ENCODE measurements at places on chromosomes 6 and 20. TPM values are rescaled to one million over a fixed set of nuclear protein-coding genes. Genes with fewer than 3 reads are reported as not detected.

GRCh38 chr20:18986146-18986830 is 172.7 kb downstream of the SCP2D1 start:
- H3K36me3 ChIP-seq: no peaks in the 10 kb centered on the region
- no peak overlapping the region for H3K27ac ChIP-seq
- H3K4me3 ChIP-seq: no peak overlapping the region
- no peaks in the 10 kb centered on the region for H3K4me1 ChIP-seq

Gene WFDC12
- not detected for total RNA-seq

Gene RCAN2
- 3.4 TPM for total RNA-seq

DNA sequence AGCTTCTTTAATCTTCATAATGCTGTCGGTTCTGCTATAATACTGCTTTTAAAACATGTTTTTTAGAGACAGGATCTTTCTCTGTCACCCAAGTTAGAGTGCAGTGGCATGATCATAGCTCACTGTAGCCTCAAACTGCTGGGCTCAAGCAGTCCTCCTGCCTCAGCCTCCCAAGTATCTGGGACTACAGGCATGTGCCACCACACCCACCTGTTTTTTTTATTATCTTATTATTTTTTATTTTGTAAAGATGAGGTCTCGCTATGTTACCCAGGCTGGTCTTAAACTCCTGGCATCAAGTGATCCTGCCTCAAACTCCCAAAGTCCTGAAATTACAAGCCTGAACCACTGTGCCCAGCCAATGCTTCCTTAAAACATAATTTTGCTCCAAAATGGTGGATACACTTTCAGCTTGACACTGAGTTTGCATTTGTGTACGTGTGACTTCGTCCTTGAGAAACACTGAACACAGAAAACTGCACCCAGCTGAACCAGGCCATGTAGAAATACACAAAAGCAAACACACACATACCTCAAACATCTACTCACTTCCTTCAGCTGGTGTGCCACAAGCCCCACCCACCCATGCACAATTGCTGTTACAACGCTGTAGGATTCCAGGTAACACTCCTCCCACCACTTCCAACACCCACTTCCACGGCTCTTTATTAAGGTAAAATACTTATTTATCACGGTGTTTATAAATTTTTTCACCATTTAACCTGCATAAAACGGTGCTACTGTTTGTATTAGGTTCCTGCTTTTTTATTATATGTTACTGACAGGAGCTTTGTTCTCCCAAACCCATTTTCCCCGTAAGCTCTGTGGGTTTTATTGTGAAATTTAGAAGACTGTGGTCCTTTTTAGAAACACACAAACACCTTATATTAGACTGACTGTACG is 109.1 kb downstream of the TSHZ2 start:
- no peak overlapping the region for H3K4me3 ChIP-seq
- peaks cover 4% of the 10 kb centered on the region for H3K4me1 ChIP-seq
- no peak overlapping the region for H3K27ac ChIP-seq
- peaks cover 4% of the 10 kb centered on the region for H3K27me3 ChIP-seq
- no peak for DNase-seq

DNA sequence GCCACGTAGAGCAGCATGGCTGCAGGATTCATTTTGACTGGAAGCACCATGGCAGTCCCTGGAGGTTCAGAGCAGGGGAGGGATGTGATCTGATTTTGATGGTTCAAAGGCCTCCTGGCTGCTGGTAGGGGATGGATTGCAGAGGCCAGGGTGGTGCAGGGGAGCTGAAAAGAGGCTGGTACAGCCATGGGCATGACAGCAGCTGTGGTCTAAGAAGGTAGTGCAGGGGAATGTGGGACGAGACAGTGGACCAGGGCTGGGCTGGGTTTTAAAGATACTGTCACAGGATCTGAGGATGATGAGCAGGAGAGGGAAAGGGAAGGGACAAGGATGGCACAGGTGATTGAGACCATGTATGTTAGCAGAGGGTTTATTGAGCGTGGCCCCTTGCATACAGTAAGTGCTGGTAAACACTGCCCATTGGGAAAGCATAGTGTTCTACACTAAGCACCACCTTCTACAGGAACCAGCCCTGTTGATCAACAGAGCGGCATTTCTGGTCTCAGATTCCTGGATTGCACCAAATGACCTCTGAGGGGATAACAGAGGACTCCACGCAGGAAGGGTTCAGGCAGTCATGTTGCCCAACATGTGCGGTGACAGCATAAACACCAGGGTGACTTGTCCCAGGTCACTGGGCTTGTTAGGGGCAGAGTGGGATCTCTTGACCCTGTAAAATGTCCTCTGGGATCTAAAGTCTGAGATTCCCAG is 14.5 kb upstream of the SIRPA start:
- peaks cover 7% of the 10 kb centered on the region for H3K4me1 ChIP-seq
- H3K27ac ChIP-seq: no peak overlapping the region
- no peak for DNase-seq
- H3K36me3 ChIP-seq: no peaks in the 10 kb centered on the region
- no peak overlapping the region for H3K4me3 ChIP-seq

DNA sequence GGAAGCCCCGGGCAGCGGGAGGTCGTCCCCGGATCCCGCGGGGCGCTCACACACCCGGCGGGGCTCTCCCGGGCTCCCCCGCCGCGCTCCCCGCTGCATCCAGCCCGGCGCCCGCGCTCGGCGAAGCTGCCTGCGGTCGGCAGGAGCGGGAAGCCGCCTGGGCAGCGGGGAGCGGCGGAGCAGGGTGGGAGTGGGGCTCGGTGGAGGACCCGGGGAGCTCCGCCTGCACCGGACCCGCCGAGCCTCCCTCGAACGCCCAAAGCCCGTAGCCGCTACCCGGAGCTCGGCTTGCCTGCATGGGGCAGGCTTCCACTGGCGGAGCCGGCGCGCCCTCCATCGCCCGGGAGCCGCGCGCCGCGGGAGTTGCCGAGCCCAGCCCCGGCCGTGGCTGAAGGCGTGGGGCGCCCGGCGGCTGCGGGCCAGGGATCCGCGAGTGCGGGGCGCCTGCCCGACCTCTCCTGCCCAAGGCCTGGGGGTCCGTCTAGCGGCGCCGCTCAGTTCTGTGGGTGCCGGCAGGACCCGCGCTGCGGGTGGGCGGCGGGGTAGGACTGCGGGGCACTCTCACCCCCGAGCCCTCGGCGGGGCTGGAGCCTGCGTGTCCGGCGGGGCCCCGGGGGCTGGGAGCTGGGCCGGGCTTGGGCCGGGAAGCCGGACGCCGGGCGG is 671 bp downstream of the CDH4 start:
- H3K36me3 ChIP-seq: no peaks in the 10 kb centered on the region
- peaks cover 48% of the 10 kb centered on the region for H3K27me3 ChIP-seq
- no peak overlapping the region for H3K27ac ChIP-seq
- H3K4me1 ChIP-seq: no peaks in the 10 kb centered on the region
- no peak overlapping the region for H3K4me3 ChIP-seq

Gene KIAA0408
- total RNA-seq: 25.6 TPM

DNA sequence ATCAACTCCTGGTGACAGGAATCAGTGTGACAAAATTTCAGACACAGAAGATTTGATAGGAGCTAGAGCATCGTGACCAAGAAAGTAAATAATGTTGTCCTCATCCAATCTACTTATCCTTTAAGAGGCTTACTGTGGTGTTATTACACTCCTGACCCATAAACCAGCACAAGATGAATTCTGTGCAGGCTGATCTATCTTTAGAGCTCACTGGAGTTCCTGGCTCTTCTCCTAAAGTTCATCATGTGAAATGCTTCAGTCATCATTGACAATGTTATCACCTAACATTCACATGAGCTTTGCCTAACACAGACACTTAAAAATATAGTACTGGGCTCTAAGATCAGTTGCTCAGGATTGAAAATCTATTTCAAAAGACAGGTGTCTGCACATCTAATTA is 271.0 kb upstream of the HSF2 start:
- H3K27me3 ChIP-seq: no peaks in the 10 kb centered on the region
- H3K27ac ChIP-seq: no peak overlapping the region
- no peaks in the 10 kb centered on the region for H3K36me3 ChIP-seq

DNA sequence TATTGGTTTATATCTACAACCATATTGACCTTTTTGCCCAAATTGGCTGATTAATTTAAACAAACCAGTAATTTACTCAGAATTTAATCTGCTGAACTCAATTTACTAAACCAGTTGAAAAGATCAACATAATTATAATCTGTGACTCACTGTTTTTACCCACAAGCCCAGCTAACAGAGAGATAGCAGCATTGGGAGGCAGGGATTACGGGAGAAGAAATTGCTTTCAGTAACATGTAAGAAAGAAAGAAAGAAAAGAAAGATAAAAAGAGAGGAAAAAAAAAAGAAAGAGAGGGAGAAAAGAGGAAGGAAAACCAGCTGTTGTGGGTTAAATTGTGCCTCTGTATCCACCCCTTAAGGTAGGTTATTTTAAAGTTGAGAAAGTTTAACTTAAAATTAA is 13.3 kb upstream of the RHAG start:
- no peaks in the 10 kb centered on the region for H3K4me1 ChIP-seq
- H3K4me3 ChIP-seq: no peak overlapping the region
- H3K27ac ChIP-seq: no peak overlapping the region
- no peaks in the 10 kb centered on the region for H3K27me3 ChIP-seq
- H3K36me3 ChIP-seq: no peaks in the 10 kb centered on the region

- H3K36me3 ChIP-seq: no peaks in the 10 kb centered on the region
- no peak overlapping the region for H3K27ac ChIP-seq
- H3K27me3 ChIP-seq: peaks cover 28% of the 10 kb centered on the region
- H3K4me3 ChIP-seq: no peak overlapping the region
- no peaks in the 10 kb centered on the region for H3K4me1 ChIP-seq
- no peak for DNase-seq
These were observed 108.5 kb downstream of the UNC5CL start for GRCh38 chr6:40930555-40930954.

Gene SENP6
- total RNA-seq: 80.4 TPM

Gene MTFR2
- 31.8 TPM for total RNA-seq

GRCh38 chr20:7897781-7898364 is 42.4 kb downstream of the HAO1 start:
- H3K4me3 ChIP-seq: no peak overlapping the region
- DNase-seq: no peak
- peaks cover 2% of the 10 kb centered on the region for H3K27me3 ChIP-seq
- no peaks in the 10 kb centered on the region for H3K4me1 ChIP-seq

GRCh38 chr20:62893700-62894099 is 32.1 kb upstream of the TCFL5 start:
- H3K4me1 ChIP-seq: peaks cover 16% of the 10 kb centered on the region
- peaks cover 54% of the 10 kb centered on the region for H3K36me3 ChIP-seq
- H3K27me3 ChIP-seq: no peaks in the 10 kb centered on the region
- no peak for DNase-seq

DNA sequence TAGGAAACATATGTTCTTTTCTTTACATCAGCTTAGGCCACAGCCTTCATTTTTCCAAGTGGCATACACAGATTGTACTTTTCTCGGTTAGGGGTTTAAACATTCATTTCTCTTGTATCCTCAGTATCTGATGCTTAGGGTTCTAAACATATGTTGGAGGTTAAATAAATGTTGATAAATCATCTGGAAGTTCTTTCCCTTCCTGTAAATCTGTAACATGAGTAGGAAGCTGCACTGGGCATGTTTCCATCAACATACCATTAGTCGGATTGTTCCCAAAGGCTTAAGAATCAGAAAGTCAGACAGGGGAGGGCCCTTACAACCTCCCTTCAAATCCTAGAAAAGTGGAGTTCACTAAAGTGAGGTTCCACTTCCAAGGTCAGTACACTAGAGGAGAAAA is 54.8 kb upstream of the BCLAF1 start:
- peaks cover 4% of the 10 kb centered on the region for H3K27me3 ChIP-seq
- H3K4me3 ChIP-seq: no peak overlapping the region

- H3K27me3 ChIP-seq: no peaks in the 10 kb centered on the region
- peaks cover 14% of the 10 kb centered on the region for H3K36me3 ChIP-seq
- no peak for DNase-seq
- no peaks in the 10 kb centered on the region for H3K4me1 ChIP-seq
- no peak overlapping the region for H3K27ac ChIP-seq
These were observed 7.9 kb downstream of the MEA1 start for GRCh38 chr6:43005844-43006243.
